Epithelial cell of esophagus (primary cell): ENCODE measurements at places on chromosomes 6 and 20.

GRCh38 chr20:21575981-21576740, 62.3 kb upstream of the NKX2-2 start:
- DNase-seq, result no peak

DNA sequence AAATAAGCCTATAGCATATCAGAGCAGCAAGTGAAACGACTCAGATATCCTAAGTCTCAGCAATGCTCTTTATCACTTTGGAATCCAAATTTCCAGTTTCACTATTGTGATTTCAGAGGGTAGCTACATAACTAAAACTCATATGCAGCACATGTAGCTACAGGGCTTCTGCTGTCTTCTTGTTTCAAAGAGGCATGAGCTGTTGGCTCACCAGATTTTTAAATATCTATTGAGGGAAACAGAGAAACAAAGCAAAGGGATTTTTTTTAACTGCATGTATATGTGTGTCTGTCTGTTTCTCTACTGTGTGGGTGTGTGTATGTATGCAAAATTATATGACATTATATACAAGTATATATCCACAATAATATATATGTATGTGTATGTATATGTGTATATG, 258.4 kb downstream of the HDGFL1 start:
- DNase-seq, result peak; percentile 50

DNA sequence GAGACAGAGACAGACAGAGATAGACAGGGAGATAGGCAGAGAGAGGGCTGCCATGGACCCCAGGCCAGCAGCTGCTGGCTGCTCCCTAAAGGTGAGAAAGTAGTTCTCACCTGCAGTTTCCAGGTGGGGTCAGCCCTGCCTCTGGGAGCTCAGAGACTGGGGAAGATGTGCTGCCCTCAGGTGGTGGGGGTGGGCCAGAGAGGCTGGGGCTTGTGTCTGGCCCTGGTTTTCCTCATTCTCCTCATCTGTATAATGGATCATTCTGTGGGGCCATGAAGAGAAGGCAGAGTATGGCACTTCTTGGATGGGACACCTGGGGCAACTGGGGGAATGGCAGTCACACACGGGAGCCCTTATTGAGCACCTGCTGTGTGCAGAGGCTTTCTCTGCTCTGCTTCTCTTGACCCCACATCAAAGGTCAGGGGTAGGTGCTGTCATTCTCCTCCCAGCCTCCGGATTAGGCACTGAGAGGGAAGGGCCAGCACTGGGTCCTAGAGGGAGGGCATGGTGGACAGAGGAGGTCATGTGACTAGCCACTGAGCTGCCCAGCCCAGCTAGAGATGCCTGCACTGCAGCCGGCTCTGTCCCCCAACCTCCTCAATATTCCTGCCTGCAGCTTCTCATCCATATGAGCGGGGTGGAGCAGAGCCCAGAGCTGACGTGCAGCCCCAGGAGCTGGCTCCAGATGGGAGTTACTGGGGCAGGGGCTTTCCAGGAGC, 4.1 kb downstream of the ANGPT4 start:
- no peak for DNase-seq

DNA sequence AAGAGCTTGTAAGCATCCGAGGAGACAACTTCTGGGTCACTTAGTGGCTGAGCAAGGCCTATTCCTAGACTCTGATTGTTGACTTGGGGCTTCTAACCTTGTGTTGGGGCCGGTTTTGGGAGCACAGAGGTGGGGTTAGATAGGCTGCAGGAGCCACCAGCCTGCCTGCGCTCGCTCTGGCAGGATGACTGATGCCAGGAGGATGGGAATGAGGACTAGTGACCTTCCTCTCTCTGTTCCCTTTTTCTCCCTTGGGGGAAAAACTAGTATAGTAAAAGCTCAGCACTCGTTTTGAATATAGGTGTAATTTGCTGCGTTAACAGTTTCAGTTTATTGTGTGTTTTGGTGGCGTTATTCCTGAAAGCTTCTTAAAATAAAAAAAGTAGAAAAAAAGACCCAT, 141.5 kb downstream of the ARID1B start:
- no peak for DNase-seq

DNA sequence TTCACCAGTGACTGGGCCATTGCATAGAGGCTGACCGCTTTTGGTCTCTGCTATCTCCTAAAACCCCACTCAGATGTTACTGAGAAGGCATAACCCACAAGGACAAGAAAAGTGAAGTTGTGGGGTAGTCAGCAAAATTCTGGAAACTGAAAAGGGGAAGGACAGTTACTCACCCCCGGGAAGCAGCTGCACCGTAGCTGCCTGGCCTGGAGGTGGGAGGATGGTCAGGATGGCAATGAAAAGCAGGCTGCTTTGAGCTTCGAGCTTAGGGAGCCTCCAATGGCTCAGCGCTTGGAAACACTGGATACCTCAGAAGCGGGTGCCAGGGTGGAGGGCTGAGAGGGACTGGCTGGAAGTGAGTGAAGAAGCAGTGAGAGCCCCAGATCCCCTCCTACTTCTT, 56.0 kb downstream of the KCNK5 start:
- DNase-seq, result no peak
